ENCODE measurements at places on chromosomes 3 and 15.

DNA sequence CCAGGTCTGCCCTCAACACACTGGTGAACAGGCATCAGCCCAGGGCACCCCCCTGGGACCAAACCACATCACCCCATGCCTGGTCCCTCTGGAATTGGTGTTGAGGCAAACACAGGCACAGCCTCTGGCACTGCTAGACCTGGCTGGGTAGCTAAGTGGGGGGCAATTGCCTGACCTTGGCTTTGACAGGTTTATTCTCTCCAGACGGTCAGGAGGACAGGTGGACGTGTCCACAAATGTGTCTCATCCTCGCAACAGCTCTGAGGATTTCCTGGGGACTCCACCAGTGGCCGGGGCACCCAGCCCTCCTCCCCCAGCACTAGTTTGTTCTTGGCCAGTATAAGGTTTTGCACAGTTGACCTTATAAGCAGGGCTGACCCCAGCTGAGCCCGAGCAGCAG, 31.3 kb downstream of the TKT start:
- no peak for DNase-seq

- no peak for DNase-seq
These were observed 169.0 kb upstream of the TSC22D2 start for GRCh38 chr3:150238995-150239619.

- no peak for DNase-seq
These were observed 22.9 kb upstream of the ZBED2 start for GRCh38 chr3:111617912-111618601.

DNA sequence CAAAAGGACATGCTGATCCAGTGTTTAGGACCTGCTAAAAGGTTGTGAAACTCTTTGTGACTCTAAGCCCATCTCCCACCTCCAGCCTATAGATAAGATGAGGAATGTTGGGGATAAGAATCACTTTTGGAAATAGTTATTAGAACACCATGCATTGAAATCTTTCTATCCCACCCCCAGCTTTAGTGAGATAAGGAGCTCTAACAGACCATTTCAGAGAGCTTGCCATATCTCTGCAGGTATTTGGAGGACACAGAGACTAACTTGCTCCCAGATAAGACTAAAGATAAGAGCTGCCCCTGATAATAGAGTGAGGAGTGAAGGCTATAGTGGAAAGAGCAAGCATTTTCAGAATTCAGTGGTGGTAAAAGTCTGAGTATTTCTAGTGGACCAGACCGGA, 53.1 kb upstream of the GNB4 start:
- no peak for DNase-seq

DNA sequence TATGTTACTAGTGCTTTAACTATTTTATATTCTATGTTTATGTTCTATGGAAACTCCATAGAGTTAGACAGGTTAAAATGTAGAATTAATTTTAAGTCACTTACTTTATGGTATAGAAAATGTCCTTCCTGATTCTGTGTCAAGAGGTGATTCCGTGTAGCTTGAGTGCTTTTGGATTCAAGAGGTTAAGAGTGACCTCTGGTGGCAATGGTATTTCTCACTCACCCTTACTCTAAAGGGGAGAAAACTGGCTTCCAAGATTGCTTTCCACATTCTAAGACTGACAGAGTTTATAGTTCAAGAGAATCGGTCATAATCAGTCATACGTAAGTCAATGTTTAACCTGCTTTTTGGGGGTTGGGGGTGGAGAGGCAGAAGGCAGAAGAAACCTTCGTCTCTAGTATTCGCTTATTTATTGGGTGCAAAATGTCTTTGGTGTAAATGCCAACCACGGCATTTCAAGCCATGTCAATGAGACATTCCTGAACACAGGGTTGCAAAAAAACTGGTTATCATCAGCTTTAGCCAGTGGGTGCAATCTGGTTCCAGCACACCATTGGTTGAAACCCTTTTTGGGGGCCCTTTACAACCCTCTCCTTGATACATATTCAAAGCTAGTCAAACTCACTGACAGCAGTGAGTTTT, 92.0 kb upstream of the VGLL3 start:
- DNase-seq: no peak

- no peak for DNase-seq
These were observed 56.1 kb downstream of the CCNL1 start for GRCh38 chr3:157103860-157104259.

DNA sequence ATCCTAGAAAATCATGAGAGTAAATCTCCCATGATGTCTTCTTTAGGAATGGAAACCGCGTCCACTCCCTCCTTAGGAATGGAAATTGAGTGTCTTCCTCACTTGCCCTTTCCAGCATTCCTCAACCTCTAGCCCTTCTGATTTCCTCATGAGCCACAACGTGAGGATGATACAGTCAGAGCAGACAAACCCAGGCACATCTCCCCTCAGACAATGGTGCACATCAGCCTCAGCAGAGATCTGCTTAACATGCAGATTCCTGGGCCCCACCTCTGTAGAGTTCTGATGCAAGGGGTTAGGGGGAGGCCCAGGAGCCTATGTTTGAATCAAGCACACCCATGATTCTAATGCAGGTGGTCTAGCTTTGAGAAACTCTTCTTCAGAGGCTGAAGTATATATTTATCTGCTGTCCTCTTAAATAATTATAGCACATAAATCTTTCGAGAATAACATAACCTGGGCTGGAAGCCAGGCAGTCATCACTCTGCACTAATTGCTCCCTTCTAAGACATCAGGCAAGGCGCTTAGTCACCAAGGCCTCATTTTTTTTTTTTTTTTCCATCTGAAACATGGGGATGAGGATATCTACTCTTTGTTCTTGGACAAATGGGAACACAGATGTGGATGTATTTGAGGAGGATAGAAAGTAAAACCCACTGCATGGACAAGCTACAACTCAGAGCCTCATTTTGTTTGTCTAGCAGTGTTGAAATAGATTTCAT, 81.7 kb downstream of the PRICKLE2 start:
- no peak for DNase-seq

GRCh38 chr15:39204031-39204430, 376.8 kb upstream of the THBS1 start:
- DNase-seq: no peak

DNA sequence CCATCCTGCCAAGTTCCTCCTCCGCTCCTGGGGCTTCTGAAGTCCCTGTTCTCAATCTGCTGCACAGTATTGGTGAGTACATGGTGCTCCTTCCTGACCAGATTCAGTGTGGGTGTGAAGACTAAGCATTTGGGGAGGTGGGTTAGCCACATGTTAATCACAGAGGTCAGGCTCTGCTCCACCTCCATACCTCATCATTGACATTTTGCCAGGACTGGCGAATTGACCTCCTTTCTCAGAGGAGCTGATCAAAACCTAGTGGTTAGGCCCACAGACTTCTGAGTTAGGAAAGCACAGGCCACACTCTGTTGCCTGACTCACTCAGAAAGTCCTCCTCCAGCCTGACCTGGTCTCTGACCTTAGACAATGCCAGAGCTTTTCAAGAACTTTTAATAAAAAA, 8.4 kb upstream of the RPS17 start:
- no peak for DNase-seq

DNA sequence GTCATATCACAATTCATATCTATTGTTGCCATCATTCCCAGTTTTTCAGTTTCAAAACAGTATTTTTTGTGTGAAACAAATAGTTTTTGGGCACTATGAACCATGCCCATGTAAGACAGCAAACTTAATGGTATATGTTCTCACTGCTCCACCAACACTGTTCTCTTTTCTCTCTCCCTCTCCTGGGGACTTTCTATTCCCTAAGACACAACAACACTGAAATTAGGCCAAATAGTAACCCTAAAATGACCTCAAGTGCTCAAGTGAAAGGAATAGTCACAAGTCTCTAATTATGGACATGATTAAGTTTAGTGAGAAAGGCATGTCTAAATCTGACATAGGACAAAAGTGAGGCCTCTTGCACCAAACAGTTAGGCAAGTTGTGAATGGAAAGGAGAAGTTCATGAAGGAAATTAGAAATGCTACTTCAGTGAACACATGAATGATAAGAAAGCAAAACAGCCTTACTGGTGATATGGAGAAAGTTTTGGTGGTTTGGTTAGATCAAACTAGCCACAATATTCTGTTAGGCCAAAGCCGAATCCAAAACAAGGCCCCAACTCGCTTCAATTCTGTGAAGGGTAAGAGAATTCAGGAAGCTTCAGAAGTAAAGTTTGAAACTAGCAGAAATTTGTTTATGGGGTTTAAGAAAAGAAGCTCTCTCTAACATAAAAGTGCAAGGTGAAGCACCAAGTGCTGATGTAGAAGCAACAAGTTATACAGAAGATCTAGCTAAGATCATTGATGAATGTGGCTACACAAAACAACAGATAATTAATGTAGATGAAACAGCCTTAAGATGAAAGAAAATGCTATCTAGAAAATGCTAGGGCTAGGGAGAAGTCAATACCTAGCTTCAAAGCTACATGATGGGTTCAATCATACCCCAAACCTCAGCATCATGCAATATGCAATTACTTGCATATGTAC, 104.2 kb downstream of the CBLB start:
- DNase-seq: no peak

GRCh38 chr3:38138349-38139190, at the start of gene MYD88:
TSS of gene MYD88 (plus strand) at chr3:38138661. CDS start at chr3:38138701, 40 bp downstream.
- DNase-seq: peak; percentile 59

DNA sequence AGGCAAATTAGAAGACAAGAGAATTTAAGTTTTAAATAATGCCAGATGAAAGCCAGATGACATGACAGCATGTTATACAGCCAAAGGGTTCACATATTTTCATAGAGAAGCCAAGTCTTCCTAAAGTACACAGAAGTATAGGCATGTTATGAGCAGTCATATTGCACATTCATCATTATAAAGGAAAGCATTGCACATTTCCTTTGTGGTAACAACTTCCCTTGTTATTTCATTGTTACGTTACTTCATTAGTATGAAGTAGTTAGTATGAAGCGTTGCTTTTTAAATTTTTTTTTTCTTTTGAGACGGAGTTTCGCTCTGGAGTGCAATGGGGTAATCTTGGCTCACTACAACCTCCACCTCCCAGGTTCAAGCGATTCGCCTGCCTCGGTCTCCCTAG, 4.6 kb upstream of the ABCC5 start:
- DNase-seq: no peak

DNA sequence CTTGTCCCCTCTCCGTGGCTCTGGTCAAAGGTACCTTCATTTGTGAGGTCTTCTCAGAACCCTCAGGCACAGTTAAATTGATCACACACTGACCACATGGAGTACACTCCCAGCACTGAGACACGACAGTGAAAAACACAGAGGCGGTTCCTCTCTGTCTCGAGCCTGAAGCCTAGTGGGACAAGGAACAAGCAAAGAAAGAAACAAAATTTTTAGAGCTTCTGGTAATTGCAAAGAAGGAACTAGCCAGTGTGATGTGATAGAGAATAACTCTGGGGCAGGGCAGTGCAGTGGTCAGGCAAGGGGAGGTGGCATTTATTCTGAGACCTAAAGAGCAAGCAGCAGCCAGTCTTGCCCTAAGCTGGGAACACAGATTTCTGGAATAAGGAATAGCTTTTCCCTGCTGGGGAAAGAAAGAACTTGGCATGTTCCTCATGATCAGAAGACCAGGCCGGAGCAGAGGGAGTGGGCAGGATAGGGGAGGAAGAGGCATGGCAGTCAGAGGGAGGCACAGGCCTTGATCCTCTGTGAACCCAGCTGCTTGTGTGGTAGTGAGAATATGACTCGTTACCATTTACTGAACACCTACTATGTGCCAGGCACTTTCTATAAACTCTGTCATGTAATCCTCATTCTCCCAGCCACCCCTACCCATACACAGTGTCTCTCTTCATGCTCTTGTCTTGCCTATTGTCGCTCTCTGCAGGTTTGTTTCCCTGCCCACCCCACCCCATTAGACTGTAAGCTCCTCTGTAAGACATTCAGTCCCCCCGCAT, 262.3 kb upstream of the HES1 start:
- no peak for DNase-seq

GRCh38 chr3:4759689-4760312, 219.4 kb upstream of the BHLHE40 start:
- no peak for DNase-seq

DNA sequence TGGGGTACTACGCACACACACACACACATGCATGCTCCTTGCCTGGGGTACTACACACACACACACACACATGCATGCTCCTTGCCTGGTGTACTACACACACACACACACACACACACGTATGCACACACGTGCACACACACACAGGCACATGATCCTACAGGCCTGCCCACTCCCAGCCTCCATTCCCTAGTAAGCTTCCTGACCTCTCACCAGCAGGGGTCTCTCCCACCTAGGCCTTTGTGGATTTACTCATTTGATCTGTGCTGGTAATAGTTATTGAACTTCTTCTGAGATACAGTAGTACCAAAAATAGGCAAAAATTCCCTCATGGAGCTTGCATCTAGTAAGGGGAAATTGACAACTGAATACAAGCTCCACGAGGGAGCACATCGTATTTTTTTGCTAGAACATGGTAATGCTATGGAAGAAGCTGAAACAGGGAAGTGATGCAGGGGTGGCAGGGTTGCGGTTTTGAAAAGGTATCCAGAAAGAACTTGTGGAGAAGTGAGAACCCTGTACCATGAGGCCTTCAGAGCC, 19.1 kb downstream of the TTC21A start:
- DNase-seq: no peak

GRCh38 chr3:172846706-172847105, 96.2 kb downstream of the ECT2 start:
- DNase-seq: no peak

- DNase-seq: no peak
These were observed 69.2 kb upstream of the ICE2 start for GRCh38 chr15:60548101-60548500.

GRCh38 chr3:66010348-66010738, 28.4 kb downstream of the MAGI1 start:
- no peak for DNase-seq

GRCh38 chr3:141680620-141681389, 57.3 kb upstream of the RNF7 start:
- no peak for DNase-seq

DNA sequence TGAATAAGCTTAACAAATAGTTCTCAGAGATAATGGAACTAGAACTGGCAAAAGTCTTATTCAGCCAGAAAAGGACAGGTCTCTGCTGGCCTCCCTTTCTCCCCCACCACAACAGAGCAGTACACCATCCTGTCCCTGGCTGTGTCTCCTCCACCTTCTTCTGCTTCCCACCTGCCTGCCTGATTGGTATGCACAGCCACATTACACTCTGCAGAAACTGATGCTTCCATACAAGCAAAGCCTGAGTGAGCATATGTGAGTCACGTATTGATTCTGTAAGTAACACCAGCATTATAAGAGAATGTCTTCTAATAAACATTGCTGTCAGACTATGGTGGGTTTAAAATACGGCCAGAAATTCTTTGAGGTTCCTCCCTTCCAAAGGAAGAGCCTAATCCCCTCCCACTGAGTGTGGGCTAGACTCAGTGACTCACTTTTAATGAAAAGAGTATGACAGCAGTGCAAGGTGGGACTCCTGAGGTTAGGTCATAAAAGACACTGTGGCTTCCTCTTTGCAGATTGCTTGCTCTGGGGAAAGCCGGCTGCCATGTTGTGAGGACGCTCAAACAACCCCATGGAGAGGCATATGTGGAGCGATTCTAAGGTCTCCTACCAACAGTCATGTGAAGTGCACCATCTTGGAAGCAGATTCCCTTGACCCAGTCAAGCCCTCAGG, 44.4 kb downstream of the ANXA2 start:
- no peak for DNase-seq

Measured in stimulated activated CD4-positive, alpha-beta T cell treated with anti-CD3 and anti-CD28 coated beads, TNF-alpha, amount 100 ng/mL, for 1 hour (primary cell).